ENCODE measurements at places on chromosomes 2 and 18.

DNA sequence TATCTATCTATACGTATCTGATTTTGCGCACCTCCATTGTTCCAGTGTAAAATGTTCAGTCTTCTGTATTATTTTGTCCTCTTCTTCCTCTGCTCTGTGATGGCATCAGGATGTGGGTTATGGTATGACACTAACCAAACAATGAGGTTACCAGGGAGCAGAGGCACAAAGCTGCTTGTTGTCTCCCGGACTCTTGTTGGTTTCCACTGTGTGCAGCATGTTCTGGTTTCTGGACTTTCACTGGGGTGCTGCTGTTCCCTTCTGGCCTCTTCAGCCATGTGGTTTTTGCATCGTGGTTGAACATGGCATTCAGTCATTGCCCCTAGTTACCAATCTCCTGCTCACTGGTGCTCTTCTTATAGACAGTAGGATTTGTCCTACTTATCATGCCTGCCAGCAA is 665.9 kb downstream of the CBLN2 start:
- no peak for DNase-seq

- no peak for DNase-seq
These were observed 462.8 kb downstream of the MEIS1 start for GRCh38 chr2:66897691-66898150.

GRCh38 chr2:10320933-10321332 is 18.2 kb downstream of the HPCAL1 start:
- no peak for DNase-seq

- DNase-seq, result no peak
These were observed 861 bp downstream of the LTBP1 start for GRCh38 chr2:32947484-32948143.

GRCh38 chr2:187124529-187124928 is 275.6 kb upstream of the ZSWIM2 start:
- no peak for DNase-seq

- DNase-seq, result no peak
These were observed 126.3 kb upstream of the HS6ST1 start for GRCh38 chr2:128444816-128445522.

- DNase-seq, result no peak
These were observed 249.3 kb downstream of the NDUFA10 start for GRCh38 chr2:239775623-239776435.

GRCh38 chr2:57943315-57943714 is 103.3 kb upstream of the VRK2 start:
- DNase-seq, result no peak
